ENCODE measurements at places on chromosomes 6 and 20.

- DNase-seq = no peak
Observed at GRCh38 chr6:122297010-122297409, 102.4 kb upstream of the HSF2 start.

DNA sequence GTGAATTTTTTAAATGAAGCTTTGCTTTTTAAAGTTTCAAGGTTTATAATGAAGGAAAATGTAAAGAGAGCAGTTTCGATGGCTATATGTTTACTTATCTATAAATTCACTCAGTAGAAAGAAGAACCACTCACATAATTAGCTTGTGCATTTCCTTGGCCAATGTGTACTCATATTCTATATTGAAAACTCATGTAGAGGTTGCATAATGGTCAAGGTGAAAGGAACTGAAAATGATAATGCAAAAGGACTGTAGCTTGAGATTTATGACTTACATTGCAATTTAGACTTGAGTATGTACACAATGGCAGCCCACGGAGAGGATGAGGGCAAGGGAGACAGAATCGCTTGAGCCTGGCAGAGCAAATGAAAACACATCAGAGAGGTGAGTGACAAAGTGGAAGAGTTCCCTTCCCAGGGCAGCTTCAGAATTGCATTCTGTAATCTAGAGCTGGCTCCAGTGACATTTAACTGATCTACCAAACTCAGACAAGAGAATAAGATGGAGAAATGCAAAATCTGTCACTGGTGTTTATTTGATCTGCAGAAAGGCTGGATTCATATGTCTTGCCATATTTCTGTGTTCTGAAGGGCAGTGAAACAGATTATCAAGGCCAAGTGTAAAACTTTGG lies 191.8 kb downstream of the TMEM200A start:
- DNase-seq = no peak

DNA sequence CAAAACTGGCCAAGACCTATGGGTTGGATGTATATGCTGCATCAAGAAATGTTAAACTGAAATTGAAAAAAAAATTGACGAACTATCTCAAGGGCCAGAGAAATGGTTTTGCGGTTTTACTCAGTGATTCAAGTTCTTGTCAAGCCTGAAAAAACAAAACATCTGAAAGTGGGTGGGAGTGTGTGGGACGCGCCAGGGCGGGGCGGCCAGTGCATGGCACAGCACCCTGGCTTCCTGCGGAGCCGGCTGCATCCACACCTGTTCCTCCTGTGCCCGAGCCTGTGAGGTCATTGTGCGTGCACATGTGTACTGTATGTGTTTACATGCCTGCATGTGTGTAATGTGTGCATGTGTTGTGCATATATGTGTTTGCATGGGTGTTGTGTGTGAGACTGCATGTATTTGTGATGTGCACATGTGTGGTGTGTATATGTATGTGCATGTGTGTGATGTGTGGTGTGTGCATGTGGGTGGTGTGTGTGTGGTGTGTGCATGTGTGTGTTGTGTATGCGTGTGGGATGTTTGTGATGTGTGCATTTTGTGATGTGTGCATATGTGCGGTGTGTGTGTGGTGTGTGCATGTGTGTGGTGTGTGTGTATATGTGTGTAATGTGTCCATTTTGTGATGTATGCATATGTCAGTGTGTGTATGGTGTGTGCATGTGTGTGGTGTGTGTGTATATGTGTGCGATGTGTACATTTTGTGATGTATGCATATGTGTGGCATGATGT lies 59.8 kb downstream of the CDH4 start:
- DNase-seq = no peak

DNA sequence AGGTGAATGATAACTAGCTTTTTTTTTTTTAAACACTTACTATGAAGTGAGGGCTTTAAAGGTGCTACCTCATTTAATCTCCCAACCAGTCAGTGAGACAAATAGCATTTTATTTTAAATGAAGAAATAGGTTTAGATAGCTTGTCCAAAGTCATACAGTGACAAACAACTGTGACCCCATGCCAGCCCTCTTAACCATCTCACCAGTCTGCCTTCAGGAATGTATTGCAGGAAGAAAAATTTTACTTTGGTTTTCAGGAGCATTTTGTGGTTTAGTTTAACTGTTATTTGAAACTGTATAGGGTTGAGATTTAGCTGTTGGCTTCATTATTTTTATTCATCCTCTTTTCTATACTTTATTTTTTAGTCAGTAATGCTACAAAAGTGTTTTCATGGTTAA lies 18.6 kb downstream of the DSE start:
- no peak for DNase-seq

- DNase-seq = no peak
Observed at GRCh38 chr6:30356536-30356935, 11.6 kb downstream of the RPP21 start.

Measured in stimulated activated CD8-positive, alpha-beta memory T cell treated with anti-CD3 and anti-CD28 coated beads, Interleukin-2, amount 100 ng/mL, for 1 hour (primary cell).